ENCODE measurements at places on chromosomes 3 and 15.

DNA sequence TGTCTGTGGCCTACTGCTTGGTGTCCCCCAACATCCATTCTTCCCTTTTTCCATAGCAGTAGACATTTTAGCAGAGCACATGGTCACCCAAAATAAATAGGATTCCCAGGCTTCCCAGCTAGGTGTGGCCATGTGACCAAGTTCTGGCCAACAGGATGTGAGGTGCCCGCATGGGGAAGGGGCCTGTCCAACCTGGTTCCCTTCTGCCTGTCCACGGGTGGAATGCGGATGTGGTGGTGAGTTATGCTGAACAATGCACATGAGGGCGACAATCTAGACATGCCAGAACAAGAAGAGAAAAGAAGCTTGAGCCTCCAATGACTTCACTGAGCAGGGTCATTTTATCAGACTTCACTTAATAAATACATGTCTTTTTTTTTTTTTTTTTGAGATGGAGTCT lies 77.6 kb upstream of the DLG1 start:
- DNase-seq: no peak

DNA sequence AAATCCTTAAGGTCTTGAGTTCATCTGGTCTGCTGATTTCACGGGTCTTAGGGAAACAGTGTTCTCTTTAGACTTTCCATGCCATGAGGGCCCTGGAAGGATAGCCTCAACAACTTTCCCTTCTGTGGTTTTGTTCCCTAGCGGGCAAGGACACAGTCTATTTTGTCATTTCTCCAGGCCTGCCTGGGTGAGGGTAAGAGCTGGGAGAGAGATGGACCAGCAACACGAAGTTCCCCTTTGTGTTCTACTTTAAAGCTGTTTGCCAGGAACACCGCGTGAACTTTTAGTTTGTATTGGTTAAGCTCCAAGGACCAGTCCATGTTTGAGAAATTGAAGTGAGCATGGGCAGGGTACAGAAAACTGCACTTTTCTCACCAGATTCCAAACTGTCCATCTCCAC lies 20.9 kb downstream of the ST3GAL6 start:
- DNase-seq: no peak

- DNase-seq: no peak
These were observed 2.4 kb upstream of the SKIC8 start for GRCh38 chr15:78301828-78302227.

GRCh38 chr3:30073622-30074021 lies 532.8 kb upstream of the TGFBR2 start:
- DNase-seq: no peak

- no peak for DNase-seq
These were observed 13.1 kb upstream of the USP3 start for GRCh38 chr15:63491116-63491827.

GRCh38 chr3:40200692-40201316 lies 108.7 kb upstream of the EIF1B start:
- no peak for DNase-seq

- no peak for DNase-seq
These were observed 98.9 kb downstream of the EOMES start for GRCh38 chr3:27623085-27623753.

All from stimulated activated CD8-positive, alpha-beta memory T cell treated with anti-CD3 and anti-CD28 coated beads, Interleukin-15, amount 100 ng/mL, for 48 hours (primary cell).